ENCODE measurements at places on chromosomes 4 and X.

DNA sequence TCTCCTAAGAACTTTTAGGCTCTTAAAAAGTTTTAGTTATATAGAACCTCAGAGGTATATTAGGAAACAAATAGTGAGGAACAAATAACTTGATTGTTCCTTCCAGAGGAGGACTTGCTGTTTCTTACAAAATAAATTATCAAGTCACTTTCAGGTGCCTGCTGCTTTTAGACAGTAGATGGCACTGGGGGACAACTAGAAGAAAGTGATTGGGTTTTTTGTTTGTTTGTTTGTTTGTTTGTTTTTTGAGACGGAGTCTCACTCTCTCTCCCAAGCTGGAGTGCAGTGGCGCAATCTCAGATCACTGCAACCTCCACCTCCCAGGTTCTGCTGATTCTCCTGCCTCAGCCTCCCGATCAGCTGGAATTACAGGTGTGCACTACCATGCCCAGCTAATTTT is 35.4 kb upstream of the CDKL5 start:
- H3K4me1 ChIP-seq: no peaks in the 10 kb centered on the region
- DNase-seq: no peak
- no peak overlapping the region for H3K27ac ChIP-seq
- no peaks in the 10 kb centered on the region for H3K27me3 ChIP-seq
- peaks cover 5% of the 10 kb centered on the region for H3K36me3 ChIP-seq
- no peak overlapping the region for H3K4me3 ChIP-seq

- no peak overlapping the region for H3K4me3 ChIP-seq
- DNase-seq: no peak
- H3K27me3 ChIP-seq: no peaks in the 10 kb centered on the region
- peak overlapping the region; percentile 85 for H3K27ac ChIP-seq
- H3K4me1 ChIP-seq: peaks cover 25% of the 10 kb centered on the region
These were observed 4.1 kb upstream of the S100P start for GRCh38 chr4:6689506-6689960.

- peaks cover 21% of the 10 kb centered on the region for H3K36me3 ChIP-seq
- H3K27ac ChIP-seq: peak overlapping the region; percentile 65
- H3K27me3 ChIP-seq: no peaks in the 10 kb centered on the region
- H3K4me1 ChIP-seq: peaks cover 12% of the 10 kb centered on the region
- peak; percentile 71 for DNase-seq
These were observed 54.9 kb downstream of the PHOX2B start for GRCh38 chr4:41693629-41694028.

- H3K27me3 ChIP-seq: peaks cover 24% of the 10 kb centered on the region
- no peak for DNase-seq
These were observed 13.3 kb downstream of the CXCR3 start for GRCh38 chrX:71604796-71605568.

GRCh38 chrX:31268359-31268758 is 196.5 kb upstream of the FTHL17 start:
- no peaks in the 10 kb centered on the region for H3K36me3 ChIP-seq
- no peak overlapping the region for H3K4me3 ChIP-seq

- DNase-seq: no peak
- peaks cover 4% of the 10 kb centered on the region for H3K4me1 ChIP-seq
- no peak overlapping the region for H3K27ac ChIP-seq
- H3K27me3 ChIP-seq: no peaks in the 10 kb centered on the region
- no peak overlapping the region for H3K4me3 ChIP-seq
These were observed 247.2 kb upstream of the ADGRL3 start for GRCh38 chr4:60952921-60953320.

DNA sequence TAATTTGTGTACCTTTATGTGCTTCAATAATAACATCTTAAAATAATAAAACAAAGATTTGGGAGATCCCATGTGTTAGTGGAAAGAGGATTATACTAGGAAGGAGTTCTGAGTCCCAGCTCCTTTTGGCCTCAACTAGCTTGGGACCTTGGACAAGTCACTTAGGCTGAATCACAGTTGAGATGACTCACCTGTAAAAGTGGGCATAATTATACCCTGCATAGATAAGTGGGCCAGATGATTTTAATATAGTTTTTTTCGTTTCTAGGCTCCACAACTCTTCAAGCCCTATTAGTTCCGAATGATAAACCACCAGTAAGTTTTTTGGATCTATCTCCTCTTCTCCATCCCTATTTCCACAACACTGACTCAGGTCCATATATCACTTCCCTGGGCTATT is 131.8 kb downstream of the ENOX2 start:
- peaks cover 38% of the 10 kb centered on the region for H3K27me3 ChIP-seq
- H3K4me3 ChIP-seq: no peak overlapping the region
- DNase-seq: peak; percentile 8
- peaks cover 8% of the 10 kb centered on the region for H3K4me1 ChIP-seq
- H3K27ac ChIP-seq: no peak overlapping the region

GRCh38 chr4:78437608-78438088 is 113.9 kb upstream of the ANXA3 start:
- DNase-seq: no peak
- H3K4me3 ChIP-seq: no peak overlapping the region
- H3K27me3 ChIP-seq: no peaks in the 10 kb centered on the region
